ENCODE measurements at places on chromosomes 12 and 14.
A peak's percentile ranks its signal among the peaks of the same experiment; 100 is the strongest.

DNA sequence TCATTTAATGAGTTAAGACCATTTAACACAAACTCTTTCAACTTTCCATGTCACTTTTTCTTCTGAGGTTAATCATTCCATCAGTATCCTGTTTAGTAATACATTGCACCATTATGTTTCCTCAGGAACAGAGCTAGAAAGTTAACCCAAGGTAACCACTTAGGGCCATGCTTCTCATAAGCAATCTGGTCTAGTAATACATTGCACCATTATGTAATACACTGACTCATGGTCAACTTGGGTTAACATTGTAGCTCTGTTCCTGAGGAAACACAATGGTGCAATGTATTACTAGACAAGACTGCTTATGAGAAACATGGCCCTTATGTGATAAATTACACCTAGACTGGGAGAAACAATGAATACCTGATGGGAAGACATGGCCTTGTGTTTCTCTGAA is 21.7 kb downstream of the ERH start:
- no peak for DNase-seq

DNA sequence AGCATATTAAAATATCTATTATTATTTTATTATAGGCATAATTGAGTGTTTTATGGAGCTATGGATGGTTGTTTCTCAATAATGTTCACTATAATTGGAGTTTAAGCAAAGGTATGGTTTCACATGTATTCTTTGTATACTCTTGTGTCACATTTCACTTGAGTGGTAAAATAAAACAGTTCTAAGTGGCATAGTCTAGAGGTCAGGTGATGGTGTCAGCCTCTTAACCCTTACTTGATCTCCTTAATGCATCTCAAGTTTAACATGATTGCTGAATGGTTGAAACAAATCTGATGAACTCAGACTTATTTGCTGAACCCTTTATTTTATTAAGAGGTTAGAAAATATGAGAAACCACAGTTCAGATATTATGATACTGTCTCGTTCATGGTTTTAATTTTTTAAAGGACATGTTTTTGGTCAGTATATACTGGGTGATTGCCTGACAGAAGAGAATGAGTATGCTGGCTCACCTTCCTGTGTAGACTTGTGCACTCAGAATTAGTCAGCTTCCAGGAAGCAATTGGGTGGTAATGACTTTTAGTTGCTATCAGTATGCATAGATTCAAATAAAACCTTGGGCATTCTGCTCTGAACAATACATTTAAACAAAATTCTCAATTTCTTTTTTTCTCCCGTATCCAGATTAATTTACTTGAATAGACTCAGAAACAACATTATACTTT is 464.6 kb downstream of the PCNX1 start:
- DNase-seq: no peak

- no peak for DNase-seq
Measured at GRCh38 chr14:83425138-83425537, 1891.5 kb upstream of the SEL1L start.

GRCh38 chr12:132174015-132174838 is 30.0 kb downstream of the NOC4L start:
- DNase-seq: no peak

DNA sequence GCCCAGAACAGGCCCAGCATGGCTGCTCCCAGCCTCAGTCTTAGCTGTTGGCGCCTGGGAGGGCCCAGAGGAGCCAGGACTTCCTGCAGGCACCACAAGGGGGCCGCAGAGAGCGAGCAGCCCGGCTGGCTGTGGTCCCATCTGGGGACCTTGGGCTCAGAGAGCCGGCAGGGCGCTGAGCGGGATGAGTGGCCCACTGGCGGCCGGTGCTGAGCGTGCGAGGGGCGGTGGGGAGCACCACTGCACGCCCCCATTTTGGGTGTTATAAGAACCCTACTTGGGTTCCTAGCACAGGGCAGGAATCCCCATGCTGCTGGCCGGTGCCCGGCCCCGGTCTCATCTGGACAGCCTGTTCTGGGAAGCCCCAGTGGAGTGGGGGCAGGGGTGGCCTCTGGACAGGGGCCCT is 25.9 kb upstream of the CRIP2 start:
- DNase-seq: peak; percentile 21

GRCh38 chr12:4506430-4506829 is 32.3 kb upstream of the RAD51AP1 start:
- DNase-seq: no peak

GRCh38 chr14:89185919-89186855 is 230.8 kb downstream of the FOXN3 start:
- DNase-seq: no peak

DNA sequence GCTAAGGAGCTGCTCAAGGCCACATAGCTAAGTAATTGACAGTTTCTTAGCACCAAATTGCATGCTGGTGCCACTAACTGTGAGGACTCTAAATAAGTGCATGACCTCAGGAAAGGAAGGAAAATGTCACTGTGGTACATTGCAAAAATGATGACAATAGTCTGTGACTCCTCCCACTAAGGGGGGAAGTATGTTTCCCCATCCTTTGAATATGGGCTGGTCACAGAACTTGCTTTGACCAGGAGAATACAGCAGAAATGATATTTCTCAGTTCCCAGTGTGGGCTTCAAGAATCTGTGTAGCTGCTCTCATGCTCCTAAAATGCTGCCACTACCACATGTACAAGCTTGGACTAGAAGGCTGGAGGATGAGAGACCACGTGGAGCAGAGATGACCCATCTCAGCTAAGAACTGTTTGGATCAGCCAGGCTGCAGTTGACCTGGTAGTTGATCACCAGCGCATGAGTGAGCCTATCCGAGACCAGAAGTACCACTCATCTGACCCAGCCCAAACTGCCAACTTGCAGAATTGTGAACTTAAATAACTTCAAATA is 42.2 kb upstream of the NOS1 start:
- no peak for DNase-seq

DNA sequence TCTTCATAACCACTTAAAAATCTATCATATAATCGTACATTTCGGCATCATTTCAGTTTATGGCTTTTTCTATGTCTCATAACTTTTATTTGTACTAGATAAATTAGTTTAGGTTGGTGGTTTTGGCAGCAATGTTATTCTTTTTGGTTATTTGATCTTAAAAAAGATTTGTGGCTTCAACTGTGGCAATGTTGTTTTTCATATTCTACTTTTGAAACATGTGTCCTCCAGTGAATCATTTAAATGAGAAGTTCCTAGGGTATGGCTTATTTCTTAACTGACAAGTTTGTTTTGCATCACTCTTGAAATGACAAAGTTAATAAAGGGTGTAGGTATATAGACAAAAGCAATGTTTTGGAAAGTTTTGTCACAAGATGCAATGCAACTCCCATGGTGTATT is 11.1 kb upstream of the KITLG start:
- DNase-seq: no peak

DNA sequence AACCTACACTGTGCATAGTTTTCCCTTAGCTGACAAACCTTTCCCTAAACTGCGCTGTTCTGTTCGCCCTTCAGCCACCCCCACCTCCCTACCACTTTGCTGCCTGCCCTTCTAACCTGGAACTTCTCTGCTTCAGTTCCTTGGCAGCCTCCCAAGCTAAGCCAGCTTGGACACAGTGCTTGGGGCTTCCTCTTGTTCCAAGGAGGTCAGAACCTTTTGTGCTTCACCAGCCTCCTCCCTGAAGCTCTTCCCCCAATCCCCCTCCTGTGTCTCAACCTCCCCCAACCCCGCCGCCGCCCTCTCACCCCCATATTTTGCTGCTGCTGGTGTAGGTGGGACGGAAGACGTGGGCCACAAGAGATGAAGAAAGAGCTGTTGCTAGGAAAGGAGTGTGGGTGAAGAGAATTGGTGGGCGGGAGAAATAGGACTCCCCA is 8.1 kb upstream of the RIC8B start:
- DNase-seq: no peak

GRCh38 chr14:58749066-58749669 is 111.4 kb downstream of the DACT1 start:
- DNase-seq: no peak

- no peak for DNase-seq
Measured at GRCh38 chr12:52130711-52131110, 51.2 kb downstream of the SMIM41 start.

DNA sequence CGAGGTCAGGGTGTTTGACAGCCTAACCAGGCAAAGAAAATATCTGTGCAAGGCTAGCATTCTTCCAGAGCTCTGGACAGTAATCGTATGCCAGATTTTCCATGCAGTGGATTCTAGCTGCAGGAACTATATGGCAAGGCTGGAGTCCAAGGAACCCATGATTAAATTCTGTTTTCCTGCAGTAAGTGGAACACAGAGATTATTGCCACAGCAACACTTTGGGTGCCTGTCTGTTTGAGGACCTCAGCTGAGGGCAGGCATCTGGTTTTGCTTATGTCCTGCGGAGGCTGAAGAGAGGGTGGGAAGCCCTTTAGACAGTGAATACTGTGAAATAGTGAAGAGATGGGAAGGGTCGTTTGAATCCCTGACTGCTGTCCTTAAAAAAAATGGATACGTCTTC is 104.4 kb downstream of the DAD1 start:
- DNase-seq: no peak

GRCh38 chr12:6923003-6923732 is 4.6 kb upstream of the ATN1 start:
- DNase-seq: no peak

DNA sequence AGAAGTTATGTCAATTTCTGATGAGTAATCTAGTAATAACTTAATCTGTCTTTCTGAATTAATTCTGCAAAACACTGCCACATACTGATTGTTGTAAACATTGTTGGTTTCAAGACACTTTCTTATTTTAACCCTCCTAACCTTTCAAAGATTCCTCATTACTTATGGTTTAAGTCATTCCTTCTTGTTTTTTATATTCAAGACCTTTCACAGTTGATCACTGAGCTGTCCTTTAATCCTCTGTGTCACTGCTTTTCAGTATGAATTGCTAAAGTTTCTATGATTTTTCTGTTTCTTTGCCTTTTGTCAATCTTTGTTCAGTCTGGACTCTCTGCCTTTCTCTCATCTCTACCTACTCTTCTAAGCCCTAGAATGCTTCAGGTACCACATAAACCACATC is 164.7 kb downstream of the RAD51B start:
- no peak for DNase-seq

DNA sequence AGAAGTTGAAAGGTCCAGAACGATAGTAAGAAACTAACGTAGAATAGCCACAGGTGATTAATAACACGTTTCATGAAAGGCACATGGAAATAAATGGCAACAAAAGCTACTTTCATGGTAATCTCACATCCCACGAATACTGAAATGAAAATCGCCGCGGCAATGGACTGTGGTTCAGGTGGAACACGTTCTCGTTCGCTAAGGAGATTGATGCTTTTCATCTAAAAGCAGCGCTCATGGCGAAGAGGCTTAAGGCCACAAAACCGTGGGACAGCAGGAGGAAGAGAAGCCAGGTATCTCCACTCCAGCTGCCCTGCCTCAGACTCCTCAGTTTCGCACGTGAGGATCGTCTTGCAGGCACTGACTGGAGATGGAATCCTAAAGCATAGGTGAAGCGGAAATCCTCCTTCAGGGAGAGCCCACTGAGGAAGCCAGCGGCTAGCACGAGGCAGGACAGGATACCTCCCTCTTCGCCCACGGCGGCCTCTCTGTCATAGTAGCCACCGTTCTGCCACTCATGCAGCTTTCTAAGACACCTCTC is 696 bp upstream of the GPHN start:
- no peak for DNase-seq

DNA sequence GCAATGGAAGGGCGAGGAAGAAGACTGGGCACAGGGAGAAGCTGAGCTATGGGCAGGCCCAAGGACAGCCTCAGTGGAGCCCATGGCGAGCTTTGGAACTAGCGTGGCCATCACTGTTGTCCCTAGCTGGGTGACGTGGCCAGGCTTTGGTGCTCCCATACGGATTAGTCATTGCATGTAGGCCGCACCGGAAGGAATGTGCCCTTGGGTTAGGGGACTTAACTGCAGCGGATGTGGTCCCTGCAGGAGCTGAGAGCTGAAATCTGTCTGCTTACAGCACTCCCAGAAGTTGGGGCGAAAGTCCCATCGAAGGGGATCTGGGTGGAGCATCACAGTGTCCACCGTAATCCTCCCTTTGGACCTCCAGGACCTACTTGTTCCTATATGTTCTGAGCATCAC is 133.7 kb downstream of the PAPOLA start:
- no peak for DNase-seq

GRCh38 chr12:81206429-81206828 is 128.6 kb downstream of the ACSS3 start:
- DNase-seq: no peak

- DNase-seq: no peak
Measured at GRCh38 chr14:49619730-49620129, 696 bp downstream of the RPL36AL start.

DNA sequence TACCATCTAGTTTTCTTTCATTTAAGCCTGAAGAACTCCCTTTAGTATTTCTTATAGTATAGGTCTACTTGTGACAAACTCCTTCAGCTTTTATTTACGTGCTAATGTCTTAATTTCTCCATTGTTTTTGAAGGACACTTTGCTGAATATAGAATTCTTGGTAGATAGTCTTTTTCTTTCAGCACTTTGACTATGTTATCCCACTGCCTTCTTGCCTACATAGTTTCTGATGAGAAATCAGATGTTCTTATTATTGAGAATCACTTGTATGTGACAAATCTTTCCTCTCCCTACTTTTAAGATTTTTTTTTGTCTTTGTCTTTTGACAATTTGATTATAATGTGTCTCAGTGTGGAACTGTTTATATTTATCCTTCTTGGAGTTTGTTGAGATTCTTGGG is 5.1 kb upstream of the MIS18BP1 start:
- no peak for DNase-seq

DNA sequence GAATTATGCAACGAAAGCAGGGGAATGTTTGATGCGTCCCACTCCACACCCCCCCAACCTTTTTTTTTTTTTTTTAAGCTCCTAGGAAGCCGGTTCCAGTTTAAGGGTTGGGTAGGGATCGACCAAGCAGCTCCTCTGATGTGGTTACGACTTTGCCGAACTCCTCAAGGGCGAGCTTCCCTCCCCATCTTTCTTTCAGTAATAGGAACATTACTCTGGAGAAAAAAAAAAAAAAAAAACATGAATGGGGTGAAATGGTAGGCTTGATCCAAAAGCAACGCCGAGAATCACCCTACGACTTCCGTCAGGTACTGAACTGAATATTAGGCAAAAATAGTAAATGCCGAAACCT is 9.6 kb downstream of the BMP4 start:
- no peak for DNase-seq

GRCh38 chr12:52249511-52250047 is 16.5 kb downstream of the KRT7 start:
- DNase-seq: no peak

GRCh38 chr14:92322516-92322915 is 449 bp upstream of the SLC24A4 start:
- DNase-seq: no peak

- DNase-seq: no peak
Measured at GRCh38 chr12:46131732-46132469, 136.9 kb downstream of the SLC38A1 start.

- DNase-seq: no peak
Measured at GRCh38 chr14:38243696-38244240, 12.1 kb downstream of the CLEC14A start.

- no peak for DNase-seq
Measured at GRCh38 chr12:107684990-107685359, 624 bp upstream of the PWP1 start.

GRCh38 chr14:61120576-61120975 is 139.5 kb downstream of the SLC38A6 start:
- no peak for DNase-seq

All from stimulated activated CD4-positive, alpha-beta T cell treated with anti-CD3 and anti-CD28 coated beads, TNF-alpha, amount 100 ng/mL, for 1 hour (primary cell).